ENCODE measurements at places on chromosomes 2 and 18.

DNA sequence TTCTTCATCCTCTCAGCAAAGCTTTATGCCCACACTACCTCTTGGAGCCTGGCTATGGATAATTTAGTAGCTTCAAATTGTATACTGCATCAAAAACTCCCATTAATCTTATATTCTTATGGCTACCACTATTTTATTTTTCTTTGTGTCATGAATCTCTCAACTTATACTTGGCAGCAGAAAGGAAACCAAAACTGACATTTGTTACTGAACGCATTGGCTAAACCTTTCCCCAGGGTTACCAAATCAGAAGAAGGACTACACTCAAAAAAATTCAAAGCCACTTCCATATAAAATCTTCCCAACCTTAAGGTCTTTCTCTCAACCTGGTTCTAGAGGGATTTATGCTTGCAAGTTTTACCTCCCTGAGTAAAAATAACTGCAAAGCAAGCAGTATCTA, 97.0 kb upstream of the REG3G start:
- DNase-seq: no peak

DNA sequence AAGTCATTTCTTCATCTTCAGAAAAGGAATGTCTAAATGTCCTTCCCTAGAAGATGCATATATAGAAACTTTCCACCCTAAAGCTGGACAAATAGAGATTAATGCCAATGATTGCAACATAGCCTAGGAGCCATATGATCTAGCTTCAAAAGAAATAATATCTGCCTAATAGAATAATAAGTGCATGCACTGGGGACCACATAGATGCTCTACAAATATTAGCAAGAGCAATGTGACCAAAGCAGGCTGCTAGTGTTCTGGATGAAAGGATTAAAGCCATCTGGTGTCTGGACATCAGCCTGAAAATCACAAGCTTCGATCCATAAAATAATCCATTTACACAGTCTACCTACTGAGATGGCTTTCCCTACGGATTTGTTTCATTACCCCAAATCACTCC, 280.1 kb upstream of the KLHL14 start:
- DNase-seq: no peak

- no peak for DNase-seq
Measured at GRCh38 chr2:110816404-110817365, 84.3 kb downstream of the ACOXL start.

GRCh38 chr2:19369341-19369955, 11.0 kb upstream of the OSR1 start:
- DNase-seq: no peak

DNA sequence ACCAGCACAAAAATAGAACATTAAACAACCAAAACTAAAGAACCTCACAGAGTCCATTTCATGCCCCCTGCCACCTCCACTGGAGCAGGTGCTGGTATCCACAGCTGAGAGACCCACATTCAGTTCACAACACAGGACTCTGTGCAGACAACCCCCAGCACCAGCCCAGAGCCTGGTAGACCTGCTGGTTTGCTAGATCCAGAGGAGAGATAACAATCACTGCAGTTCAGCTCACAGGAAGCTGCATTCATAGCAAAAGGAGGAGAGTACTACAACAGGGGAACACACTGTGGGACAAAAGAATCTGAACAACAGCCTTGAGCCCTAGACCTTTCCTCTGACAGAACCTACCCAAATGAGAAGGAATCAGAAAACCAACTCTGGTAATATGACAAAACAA, 326.7 kb downstream of the METTL4 start:
- DNase-seq: no peak

DNA sequence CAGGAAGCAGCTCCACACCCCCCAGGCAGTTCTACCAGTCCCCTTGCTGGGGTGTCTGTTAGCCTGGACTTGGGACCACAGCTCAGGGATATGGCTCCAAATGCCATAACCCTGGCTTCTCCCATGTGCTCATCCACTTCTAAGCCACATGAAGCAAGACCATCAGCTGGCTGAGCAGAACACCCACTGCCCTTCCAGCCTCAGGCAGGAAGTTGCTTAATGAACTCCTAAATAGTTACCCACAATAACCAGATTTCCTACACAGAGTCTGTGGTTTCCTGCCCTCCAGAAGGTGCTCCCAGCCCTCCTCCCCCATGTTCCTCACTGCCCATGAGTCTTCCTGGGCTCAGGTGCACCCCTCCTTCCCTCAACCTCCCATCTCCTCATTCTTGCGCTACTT, 98.3 kb upstream of the EPC2 start:
- no peak for DNase-seq

- DNase-seq: no peak
Measured at GRCh38 chr2:197297266-197297665, 13.3 kb downstream of the ANKRD44 start.

DNA sequence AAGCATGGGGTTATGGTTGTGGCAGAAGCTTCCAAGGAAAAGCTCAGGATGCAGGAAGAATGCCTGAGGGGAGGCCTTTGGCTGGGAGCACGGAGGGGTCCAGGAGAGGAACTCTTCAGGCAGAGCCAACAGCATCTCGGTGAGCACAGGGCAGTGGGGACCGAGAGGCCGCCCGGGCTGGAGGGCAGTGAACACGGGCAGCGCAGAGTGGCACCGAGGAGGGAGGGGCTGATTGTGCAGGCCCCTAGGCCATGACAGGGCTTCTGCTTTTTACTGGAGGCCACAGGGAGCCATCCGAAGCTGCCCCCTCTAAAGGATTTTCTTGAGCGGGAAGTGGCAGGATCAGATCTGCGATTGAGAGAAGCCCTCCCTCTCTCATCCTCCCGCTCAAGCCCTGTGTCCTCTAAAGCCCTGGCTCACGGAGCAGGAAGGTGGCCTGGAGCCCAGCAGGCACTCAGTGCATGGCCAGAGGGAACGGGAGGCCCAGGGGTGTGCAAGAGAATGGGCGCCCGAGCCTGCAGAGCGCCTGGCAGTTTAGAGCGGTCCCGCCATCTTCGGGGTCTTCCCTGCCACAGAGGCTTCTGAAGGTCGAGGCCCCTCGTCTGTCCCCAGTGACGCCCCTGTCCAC, 110.0 kb upstream of the STON1 start:
- no peak for DNase-seq

GRCh38 chr2:75807992-75808391, 97.3 kb upstream of the GCFC2 start:
- no peak for DNase-seq

- DNase-seq: no peak
Measured at GRCh38 chr2:9627310-9627709, 3.5 kb downstream of the YWHAQ start.

- no peak for DNase-seq
Measured at GRCh38 chr2:189096769-189097447, 82.7 kb downstream of the COL5A2 start.

GRCh38 chr2:232872826-232873225, 2.8 kb downstream of the SNORC start:
- DNase-seq: no peak

DNA sequence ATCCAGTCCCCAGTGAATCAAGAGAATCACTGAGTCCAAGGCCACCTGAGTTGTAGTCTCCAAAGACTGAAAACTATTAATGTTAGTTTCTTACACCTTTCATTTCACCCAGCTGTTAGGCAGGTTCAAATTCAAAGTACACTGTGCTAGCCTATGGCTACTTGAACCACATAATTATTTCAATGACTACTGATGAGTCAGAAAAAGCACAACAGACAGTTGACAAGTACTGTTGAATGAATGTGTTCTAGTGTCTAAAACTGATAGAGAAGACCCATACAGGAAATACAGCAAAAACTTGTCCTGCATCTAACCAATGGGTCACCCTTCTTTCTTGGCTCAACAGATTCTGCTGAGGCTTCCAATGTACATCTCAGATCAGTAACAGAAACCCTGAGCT, 160.9 kb downstream of the MYO5B start:
- no peak for DNase-seq

DNA sequence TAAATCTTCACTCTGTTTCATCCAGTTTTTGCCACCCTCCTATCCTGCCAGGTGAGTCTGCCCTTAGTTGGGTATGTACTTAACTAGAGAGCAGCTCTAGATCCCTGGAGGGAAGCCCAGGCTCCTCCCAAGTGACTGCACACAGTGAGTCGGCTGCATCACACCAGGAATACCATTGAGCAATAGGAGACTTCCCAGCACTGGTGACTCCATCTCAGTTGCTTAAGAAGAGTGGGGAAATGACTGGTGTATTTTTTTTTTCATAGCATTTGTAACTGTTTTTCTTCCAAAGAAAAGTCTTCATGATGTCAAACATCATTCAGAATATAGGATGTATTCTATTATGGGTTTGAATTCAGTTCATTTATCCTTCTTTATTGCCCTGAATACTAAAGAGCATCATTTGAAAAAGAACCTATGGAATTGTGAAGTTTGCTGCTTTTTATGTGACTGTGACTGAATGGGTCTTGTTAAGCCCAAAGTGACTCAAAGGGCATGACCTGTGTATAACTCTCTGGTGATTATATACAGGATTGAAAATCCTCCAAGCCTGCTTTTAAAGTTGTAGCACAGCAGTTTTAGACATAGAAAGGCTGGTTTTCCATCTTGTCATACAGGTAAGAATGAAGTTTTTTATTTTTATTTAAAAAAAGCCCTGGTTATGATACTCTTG, 84.3 kb downstream of the MAP3K20 start:
- no peak for DNase-seq

GRCh38 chr2:230809677-230810251, 55.0 kb upstream of the ITM2C start:
- DNase-seq: no peak

DNA sequence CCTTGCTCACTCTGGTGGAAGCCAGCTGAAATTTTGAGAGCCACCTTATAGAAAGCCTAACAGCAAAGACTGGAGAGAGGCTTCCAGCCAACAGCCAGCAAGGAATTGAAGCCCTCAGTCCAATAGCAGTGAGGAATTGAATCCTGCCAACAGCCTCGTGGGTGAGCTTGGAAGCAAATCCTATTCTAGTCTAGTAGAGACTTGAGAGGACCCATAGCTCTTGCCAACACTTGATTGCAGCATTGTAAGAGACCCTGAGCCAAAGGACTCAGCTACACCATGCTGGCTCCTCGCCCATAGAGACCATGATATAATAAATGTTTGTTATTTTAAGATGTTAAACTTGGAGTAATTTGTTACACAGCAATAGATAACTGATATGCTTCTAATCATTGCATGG, 403.0 kb upstream of the TNP1 start:
- no peak for DNase-seq

DNA sequence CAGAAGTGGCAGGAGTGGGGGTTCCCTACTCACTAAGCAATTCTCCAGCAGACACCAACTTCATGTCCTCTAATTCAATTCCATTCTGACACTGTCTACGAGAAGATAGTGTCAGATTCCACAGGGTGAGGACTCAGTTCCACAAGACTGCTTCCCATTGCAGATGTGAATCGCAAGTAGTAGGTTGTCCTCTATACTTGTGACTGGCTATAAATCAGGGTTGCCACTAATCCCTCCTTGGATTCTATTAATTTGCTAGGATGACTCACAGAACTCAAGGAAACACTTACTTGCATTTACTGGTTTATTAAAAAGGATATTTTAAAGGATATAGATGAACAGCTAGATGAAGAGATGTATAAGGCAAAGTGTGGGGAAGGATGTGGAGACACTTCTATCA, 184.1 kb upstream of the ACVR2A start:
- DNase-seq: no peak

- no peak for DNase-seq
Measured at GRCh38 chr18:26448714-26449159, 99.6 kb downstream of the KCTD1 start.

GRCh38 chr2:121336528-121337294, 51.7 kb upstream of the TFCP2L1 start:
- DNase-seq: no peak

DNA sequence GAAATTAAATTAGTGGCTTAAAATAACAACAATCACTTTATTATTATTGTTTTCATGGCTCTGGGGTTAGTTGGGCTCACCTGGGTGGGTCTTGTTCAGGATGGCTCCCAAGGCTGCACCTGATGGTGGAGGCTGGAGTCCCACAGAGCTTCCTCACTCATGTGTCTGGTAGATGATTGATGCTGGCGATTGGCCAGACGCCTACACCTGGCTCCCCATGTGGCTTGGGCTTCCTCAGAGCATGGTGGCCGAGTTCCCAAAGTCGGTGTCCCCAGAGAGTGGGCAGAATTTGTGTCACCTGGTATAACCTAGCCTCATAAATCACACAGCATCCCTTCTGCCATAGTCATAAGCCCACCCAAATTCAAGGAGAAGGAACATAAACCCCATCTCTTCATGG, 18.2 kb downstream of the DBI start:
- DNase-seq: no peak

- DNase-seq: no peak
Measured at GRCh38 chr2:235854276-235854675, 313.9 kb downstream of the GBX2 start.

DNA sequence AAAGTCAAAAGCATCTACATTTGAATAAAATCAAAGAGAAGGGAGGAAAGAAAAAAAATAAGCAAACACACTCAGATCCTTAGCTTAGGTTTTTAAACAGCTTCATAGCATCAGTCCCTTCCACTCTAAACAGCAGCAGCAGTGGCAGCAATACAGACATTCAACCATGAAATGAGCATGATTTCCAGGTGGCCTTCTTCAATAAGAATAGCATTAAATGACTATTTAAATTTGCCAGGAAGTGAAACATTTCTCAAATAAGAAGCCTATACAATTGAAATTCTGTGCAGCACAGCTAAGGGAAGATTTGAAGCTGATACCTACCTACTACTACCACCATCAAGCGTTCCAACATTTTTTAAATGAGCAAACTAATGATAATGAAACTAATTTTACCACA, 138.1 kb upstream of the REG3G start:
- DNase-seq: no peak

GRCh38 chr2:138842341-138842740, 62.2 kb upstream of the NXPH2 start:
- no peak for DNase-seq

GRCh38 chr2:181243319-181243718, 213.9 kb upstream of the ITGA4 start:
- DNase-seq: no peak

- DNase-seq: no peak
Measured at GRCh38 chr2:66095820-66096345, 339.0 kb upstream of the MEIS1 start.

DNA sequence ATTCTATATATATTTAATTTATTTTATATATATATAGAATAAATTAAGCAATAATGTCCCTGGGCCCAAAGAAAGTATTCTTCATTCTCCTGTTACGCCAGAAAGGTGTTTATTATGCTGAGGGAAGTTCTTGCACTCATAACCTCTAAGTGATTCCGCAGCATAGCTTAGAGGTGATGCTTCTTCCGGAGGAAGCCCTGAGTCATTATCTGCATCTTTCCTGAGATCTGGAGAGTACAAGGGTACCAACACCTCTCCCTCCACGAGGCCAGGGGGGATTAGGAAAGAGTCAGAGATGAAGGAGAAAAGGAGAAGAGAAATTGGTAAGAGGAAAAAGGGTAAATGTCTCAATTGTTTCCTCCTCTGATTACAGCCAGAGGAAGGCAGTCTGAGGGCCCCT, 43.1 kb upstream of the RTN4 start:
- DNase-seq: no peak

All from occipital lobe (tissue), 3 donors.